Activated CD8-positive, alpha-beta T cell treated with anti-CD3 and anti-CD28 coated beads for 36 hours (primary cell): ENCODE measurements at places on chromosomes 12 and 14.

DNA sequence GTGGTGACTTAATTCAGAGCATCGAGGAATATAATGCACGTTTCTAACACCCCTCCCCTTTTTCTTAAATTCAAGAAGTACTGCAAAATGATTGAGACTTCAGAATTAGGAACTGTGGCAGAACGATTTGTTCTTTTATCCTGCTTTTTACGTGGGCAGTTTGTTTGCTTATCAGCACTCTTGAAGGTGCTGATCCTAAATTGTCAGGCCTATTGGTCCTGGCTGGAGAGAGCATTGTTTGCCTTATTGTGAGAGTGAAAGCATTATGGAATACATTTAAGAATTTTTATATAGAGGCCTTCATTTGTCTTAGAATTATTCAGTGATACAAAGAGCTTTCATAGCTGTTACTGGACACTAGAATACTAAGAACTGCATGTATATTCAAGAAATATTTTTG lies 59.1 kb downstream of the TMTC2 start:
- DNase-seq, result no peak

DNA sequence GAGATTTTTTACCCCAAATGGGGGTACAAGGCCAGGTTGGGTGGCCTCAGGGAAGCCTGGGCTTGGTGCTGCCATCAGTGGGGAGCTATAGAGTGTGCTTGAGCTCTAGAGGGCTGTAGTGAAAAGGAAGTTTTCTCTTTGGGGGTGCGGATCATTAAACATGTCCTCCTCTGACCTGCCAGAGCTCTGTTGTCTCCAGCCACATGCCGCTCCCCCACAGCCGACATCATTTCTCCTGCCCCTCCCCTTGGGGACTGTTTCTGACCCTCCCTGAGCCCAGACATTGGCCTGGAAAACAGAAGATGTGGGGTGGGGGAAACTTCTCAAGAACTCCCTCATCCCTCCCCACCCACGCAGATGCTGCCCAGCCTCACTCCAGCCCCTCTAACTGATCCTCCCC lies 25.3 kb downstream of the DTX1 start:
- no peak for DNase-seq

- DNase-seq, result no peak
Measured at GRCh38 chr14:54221432-54221803, 175.4 kb upstream of the CDKN3 start.

DNA sequence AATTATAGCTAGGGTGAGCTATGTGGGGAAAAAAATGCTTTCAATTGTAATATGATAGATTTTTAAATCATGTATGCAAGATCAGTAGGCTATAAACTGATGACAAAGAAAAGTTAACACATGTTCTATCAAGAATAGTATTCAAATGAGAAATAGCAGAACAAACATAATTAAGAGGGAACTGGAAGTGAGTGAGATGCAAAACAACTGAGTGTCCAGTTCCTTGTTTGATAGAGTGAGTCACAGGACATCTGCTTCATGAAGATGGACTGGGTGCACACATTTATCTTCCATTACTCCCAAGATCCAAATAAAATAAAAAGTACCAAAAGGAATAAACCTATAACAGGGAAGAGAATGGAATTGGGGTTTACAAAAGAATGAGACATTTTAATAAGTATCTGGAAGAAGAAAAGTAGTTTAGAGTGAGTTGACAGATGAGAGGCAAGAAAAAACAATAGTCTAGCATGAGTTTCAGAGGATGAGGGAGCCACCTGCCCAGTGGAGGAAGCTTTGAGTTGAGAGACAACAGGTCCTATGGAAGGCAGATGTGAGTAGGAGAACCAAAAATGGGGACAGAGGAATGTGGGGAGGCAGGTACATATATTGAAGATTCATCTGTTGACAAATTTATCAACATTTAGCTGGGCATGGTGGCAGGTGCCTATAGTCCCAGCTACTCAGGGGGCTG lies 178.1 kb upstream of the ARHGAP5 start:
- no peak for DNase-seq

DNA sequence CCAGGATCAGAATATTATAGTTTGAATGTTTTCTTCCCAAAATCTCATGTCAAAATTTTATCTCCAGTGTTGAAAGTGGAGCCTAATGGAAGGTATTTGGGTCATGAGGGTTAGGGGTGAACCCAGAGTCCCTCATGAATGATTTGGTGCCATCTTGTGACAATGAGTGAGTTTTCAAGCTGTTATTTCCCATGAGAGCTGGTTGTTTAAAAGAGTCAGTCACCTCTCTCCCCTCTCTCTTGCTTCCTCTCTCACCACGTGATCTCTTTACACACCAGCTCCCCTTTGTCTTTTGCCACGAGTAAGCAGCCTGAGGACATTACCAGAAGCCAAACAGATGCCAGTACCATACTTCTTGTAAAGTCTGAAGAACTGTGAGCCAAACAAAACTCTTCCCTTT lies 561.6 kb downstream of the RERGL start:
- no peak for DNase-seq

GRCh38 chr12:83537428-83538053 lies 850.8 kb downstream of the TMTC2 start:
- DNase-seq, result no peak

DNA sequence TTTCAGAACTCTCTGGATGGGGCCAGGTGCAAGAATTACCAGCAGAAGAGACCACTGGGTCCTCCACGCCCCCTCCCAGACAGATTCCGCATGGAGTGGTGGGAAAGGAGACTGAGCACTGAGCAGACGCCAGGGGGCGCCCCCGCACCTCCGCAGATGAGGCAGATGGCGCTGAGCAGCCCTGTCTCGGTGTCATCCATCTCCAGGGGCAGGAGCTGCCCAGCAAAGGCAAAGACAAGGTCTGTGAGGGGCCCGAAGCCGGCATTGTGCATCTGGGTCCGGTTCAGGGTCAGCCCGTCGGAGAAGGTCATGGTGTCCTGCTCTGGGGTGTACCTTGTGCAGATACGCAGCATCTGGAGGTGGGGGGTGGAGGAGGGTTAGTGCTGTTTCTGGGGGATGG lies 6.3 kb upstream of the ITGB7 start:
- peak; percentile 90 for DNase-seq

GRCh38 chr14:49173765-49174373 lies 412.3 kb downstream of the RPS29 start:
- peak; percentile 72 for DNase-seq
